ENCODE measurements at places on chromosomes 6 and 20. TPM values are rescaled to one million over a fixed set of nuclear protein-coding genes. Genes with fewer than 3 reads are reported as not detected.

- no peaks in the 10 kb centered on the region for H3K27me3 ChIP-seq
- no peak overlapping the region for H3K4me3 ChIP-seq
- H3K4me1 ChIP-seq: no peaks in the 10 kb centered on the region
- no peaks in the 10 kb centered on the region for H3K36me3 ChIP-seq
Measured at GRCh38 chr6:76774781-76775384, 688.4 kb downstream of the HTR1B start.

DNA sequence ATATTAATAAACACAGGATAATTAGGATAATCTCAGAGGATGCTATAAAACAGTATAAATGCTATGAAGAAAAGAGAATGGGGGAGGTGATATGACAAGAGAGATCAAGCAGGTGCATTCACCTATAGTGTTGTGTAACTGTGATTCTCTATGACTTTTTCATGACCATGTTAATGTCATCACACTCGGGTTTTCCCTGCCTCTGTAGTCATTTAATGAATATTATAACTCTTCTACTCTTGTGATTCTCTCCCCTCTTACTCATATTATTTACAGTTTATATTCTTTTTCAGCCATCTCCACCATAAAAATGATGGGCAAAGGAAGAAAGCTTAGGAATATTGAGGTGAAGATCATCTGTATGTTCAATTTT, 106.9 kb upstream of the SGK1 start:
- H3K27me3 ChIP-seq: peaks cover 23% of the 10 kb centered on the region
- no peak overlapping the region for H3K4me3 ChIP-seq
- H3K36me3 ChIP-seq: no peaks in the 10 kb centered on the region
- peaks cover 17% of the 10 kb centered on the region for H3K4me1 ChIP-seq

DNA sequence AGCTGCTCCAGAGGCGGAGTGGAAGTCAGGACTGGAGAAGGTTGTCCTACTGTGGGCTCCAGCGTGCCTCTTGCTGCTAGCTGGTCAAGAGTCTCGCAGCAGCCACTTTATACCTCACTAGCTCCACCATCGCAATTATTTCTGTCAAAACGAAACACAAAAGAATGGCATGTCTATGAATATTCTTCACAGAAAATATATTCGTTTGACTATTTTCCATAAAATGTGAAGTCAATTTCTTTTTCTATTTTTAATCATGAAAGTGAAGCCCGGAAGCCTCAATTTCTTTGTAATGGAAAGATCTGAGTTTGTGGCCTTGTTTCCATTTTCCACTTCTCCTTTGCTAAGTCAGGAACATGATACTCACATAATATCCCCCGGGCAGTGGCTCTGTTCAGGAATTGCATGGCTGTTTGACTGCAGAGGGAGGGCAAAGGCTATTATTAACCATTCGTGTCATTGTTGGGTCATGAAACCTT, 51.7 kb downstream of the DTD1 start:
- no peak overlapping the region for H3K27ac ChIP-seq
- H3K27me3 ChIP-seq: no peaks in the 10 kb centered on the region
- H3K36me3 ChIP-seq: peaks cover 6% of the 10 kb centered on the region
- no peak for DNase-seq
- H3K4me1 ChIP-seq: peaks cover 6% of the 10 kb centered on the region
- no peak overlapping the region for H3K4me3 ChIP-seq

The KHDC1L gene
- 0.50 TPM for total RNA-seq

DNA sequence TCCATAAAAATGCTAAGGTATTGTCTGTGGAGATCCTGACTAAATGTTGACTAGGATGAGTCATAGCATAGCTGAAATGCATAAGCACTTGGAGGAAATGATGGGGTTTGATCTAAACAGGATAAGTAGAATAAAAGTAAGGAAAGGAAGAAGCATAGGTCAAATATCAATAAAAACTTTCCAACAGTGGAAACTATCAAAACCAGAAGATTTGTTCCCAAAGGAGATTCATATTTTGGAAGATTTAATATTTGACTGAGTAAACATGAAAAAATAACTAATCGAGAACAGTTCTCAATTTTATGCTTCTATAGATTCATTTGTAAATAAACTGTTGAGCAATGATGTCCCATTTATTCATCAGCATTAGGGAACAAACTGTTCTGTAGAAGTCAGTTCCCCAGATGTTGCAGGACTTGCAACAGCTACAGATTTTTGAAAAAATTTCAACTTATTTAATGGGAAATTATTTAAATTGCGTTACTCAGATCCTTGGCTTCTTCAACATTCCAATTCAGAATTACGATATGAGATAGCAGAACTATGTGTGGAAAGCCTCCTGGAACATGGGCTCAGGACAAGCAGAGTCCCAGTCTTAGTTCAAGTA, 133.7 kb upstream of the TBX18 start:
- DNase-seq: no peak
- no peak overlapping the region for H3K4me3 ChIP-seq
- H3K27ac ChIP-seq: no peak overlapping the region
- H3K27me3 ChIP-seq: no peaks in the 10 kb centered on the region
- no peaks in the 10 kb centered on the region for H3K4me1 ChIP-seq

DNA sequence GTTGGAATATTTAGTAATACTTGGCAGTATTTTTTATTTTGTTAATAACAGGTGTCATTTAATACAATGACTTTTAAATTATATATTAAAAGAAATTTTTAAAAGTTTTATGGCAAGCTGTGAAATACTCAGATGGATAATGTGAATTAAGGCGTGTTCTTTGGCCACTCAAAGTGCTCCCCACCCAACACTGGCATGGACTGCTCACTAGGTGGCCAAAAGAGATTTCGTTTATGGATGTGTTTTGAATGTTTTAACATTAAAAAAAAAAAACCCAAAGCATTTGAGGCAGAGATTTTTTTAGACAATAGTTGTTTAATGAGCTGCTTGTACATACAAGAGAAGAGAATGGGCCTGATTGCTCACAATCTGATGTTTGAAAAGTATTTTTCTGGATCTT, 86.5 kb downstream of the QKI start:
- no peak for DNase-seq
- no peaks in the 10 kb centered on the region for H3K27me3 ChIP-seq
- H3K4me1 ChIP-seq: peaks cover 48% of the 10 kb centered on the region
- H3K27ac ChIP-seq: no peak overlapping the region

- H3K27ac ChIP-seq: no peak overlapping the region
- no peak overlapping the region for H3K4me3 ChIP-seq
- H3K36me3 ChIP-seq: no peaks in the 10 kb centered on the region
Measured at GRCh38 chr20:50491168-50491567, 19.0 kb upstream of the PTPN1 start.

DNA sequence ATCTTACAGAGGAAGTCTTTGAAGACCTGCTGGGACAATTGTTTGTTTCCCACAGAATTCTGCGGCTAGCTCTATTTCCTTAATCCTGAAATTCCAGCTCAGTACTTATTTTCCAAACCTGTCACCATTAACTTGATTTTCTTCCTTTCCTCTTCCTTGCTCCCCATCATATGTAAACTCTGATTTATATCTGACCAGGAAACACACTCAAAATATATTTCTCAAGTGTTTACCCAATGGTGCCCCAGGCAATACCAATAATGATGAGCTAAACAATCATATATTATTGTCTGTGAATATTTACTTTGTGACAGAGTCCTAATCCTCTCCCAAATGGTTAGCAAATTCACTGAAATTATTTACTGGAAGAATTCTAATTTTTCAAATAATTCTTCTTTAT, 597.3 kb downstream of the PKHD1 start:
- H3K27me3 ChIP-seq: no peaks in the 10 kb centered on the region
- DNase-seq: no peak
- H3K4me1 ChIP-seq: no peaks in the 10 kb centered on the region
- H3K36me3 ChIP-seq: no peaks in the 10 kb centered on the region
- no peak overlapping the region for H3K4me3 ChIP-seq

DNA sequence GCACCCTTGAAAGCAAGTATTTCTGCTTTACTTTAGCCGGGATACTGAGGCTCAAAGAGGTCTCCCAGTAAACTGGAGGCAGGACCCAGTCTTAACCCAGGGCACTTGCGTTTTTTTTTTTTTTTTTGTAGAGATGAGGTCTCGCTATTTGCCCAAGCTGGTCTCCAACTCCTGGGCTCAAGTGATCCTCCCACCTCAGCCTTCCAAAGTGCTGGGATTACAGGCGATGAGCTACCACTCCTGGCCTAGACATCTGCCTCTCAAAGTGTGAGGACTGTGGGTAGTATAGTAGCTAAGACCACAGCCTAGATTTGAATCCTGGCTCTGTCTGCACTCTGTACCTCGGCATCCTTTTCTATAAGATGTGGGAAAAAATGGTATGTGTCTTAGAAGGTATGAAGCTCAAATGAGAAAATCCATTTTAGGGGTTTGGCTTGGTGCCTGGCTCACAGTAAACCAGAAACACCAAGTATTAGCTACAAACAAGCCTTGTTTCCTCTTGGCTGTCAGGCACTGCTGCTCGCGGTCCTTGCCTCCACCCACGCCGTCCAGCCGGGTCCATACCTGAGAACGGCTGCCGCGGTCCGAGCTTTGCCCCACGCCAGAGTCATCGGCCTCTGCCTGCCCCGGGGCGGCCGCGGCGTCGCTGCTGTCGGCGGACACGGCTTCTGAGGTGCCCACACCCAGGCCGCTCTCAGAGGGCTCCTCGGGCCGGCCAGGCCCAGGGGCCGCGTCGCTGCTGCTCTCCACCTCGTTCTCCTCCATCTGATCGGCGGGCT, 1.2 kb downstream of the ZNF335 start:
- peaks cover 7% of the 10 kb centered on the region for H3K36me3 ChIP-seq
- peak overlapping the region; percentile 95 for H3K27ac ChIP-seq
- no peak for DNase-seq
- H3K4me1 ChIP-seq: peaks cover 15% of the 10 kb centered on the region
- peak overlapping the region; percentile 99 for H3K4me3 ChIP-seq
- H3K27me3 ChIP-seq: no peaks in the 10 kb centered on the region

The HDGFL1 gene
- not detected for total RNA-seq

GRCh38 chr6:170487707-170488329, 65.3 kb downstream of the PSMB1 start:
- H3K27me3 ChIP-seq: no peaks in the 10 kb centered on the region
- no peaks in the 10 kb centered on the region for H3K36me3 ChIP-seq
- no peak overlapping the region for H3K27ac ChIP-seq
- H3K4me3 ChIP-seq: no peak overlapping the region
- no peak for DNase-seq

DNA sequence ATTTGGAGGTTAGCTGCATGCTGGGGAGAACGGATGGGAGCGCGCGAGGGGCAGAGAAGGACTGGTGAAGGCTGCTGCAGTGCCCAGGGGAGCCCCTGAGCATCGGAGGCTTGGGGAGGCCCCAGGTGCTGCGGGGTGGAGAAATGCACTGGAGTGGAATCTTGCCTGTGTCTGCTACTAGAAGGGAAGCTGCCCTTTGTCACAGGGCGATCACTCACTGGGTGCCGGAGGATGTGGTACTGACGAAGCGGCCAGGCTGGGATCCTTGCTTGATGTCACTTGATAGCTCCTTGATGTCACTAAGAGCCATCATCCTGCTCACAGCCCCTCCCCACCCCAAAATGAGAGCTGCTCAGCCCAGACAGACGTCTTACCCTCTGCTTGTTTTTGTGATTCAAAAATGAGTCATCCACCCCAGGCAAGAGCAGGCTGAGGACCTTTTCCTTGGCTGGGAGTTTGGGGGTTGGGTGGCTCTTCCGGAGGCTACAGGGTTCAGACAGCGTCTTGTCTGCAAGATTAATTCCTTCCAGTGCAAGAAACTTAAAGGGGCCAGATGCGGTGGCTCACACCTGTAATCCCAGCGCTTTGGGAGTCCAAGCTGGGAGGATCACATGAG, 62.6 kb upstream of the PMEPA1 start:
- no peak overlapping the region for H3K27ac ChIP-seq
- H3K36me3 ChIP-seq: no peaks in the 10 kb centered on the region
- H3K4me3 ChIP-seq: no peak overlapping the region
- peaks cover 13% of the 10 kb centered on the region for H3K27me3 ChIP-seq
- peaks cover 3% of the 10 kb centered on the region for H3K4me1 ChIP-seq
- DNase-seq: no peak

DNA sequence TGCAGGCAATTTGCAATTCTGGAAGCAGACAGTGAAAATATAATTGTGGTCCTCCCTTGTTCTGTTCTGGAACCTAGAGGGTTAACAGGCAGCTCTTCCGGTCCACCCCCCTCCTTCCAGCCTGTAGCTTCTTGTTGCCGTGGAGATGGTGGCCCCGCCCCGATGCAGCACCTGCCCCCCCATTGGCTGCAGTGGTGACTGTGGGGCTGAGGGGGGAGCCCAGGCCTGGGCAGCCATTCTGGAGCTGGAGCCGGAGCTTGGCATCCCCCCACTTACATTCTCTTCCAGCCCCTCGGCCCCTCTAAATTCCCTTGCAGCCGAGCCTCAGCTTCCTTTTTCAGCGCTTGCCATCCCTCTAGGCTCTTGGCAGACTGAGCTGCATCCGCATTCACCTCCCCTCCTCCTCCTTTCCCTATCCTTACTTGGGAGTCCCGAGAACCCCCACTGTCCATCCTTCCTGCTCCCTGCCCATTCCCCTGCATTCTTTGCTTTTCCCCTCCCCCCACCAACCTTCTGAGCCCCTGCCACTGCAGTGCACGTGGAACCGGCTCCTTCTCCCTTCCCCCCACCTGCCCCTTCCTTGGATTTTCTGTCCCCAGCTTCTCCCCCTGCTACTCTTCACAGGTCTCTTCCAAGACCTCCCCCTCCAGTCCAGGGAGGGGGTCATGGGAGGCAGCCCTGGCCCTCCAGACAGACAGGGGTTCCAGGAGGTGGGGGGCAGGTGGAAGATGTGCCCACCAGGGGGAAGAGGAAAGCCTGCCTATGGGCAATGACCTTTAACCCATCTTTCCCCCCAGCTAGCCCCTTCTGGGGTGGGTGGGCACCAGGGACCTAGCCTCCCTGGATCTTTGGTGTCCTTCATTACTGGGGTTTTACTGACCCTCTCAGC, 11.4 kb downstream of the SYNGAP1 start:
- peak overlapping the region; percentile 94 for H3K4me3 ChIP-seq
- H3K36me3 ChIP-seq: no peaks in the 10 kb centered on the region
- peaks cover 65% of the 10 kb centered on the region for H3K4me1 ChIP-seq
- DNase-seq: peak; percentile 86

GRCh38 chr6:167485186-167485978, 160.5 kb downstream of the TTLL2 start:
- no peak for DNase-seq
- no peak overlapping the region for H3K4me3 ChIP-seq
- H3K27me3 ChIP-seq: peaks cover 19% of the 10 kb centered on the region
- no peaks in the 10 kb centered on the region for H3K4me1 ChIP-seq
- H3K36me3 ChIP-seq: no peaks in the 10 kb centered on the region

DNA sequence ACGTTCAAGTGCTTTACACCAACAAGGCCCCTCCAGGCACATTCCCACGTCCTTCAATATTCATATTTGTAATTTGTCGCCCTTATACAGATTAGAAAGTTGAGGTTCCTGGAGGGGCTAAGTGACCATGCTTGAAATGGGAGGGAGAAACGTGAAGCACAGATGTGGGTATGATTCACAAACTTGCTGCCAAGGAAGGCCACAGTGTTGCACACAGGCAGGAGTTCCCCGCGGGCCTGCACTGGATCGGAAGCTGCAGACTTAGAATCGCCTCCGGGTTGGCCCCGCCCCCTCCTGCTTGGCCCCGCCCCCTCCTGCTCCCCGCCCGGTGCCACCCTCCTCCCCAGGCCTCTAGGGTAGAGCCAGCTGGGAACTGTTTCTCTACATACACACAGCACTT, 58.2 kb upstream of the QKI start:
- no peak overlapping the region for H3K4me3 ChIP-seq
- H3K36me3 ChIP-seq: no peaks in the 10 kb centered on the region
- DNase-seq: no peak
- no peaks in the 10 kb centered on the region for H3K4me1 ChIP-seq

The CGA gene
- not detected for total RNA-seq

The ZSCAN12 gene
- 6.9 TPM for total RNA-seq

- DNase-seq: no peak
- no peak overlapping the region for H3K27ac ChIP-seq
- no peaks in the 10 kb centered on the region for H3K4me1 ChIP-seq
- H3K27me3 ChIP-seq: peaks cover 18% of the 10 kb centered on the region
Measured at GRCh38 chr20:21002486-21002885, 103.7 kb downstream of the LINC00237 start.

- DNase-seq: no peak
- H3K36me3 ChIP-seq: peaks cover 21% of the 10 kb centered on the region
- H3K27me3 ChIP-seq: no peaks in the 10 kb centered on the region
Measured at GRCh38 chr20:59246691-59247400, 53.6 kb upstream of the EDN3 start.

The LY6G5C gene
- total RNA-seq: 8.8 TPM
